GM23248 (cell line): ENCODE measurements at places on chromosomes 13 and 19. TPM values are rescaled to one million over a fixed set of nuclear protein-coding genes. Genes with fewer than 3 reads are reported as not detected.

DNA sequence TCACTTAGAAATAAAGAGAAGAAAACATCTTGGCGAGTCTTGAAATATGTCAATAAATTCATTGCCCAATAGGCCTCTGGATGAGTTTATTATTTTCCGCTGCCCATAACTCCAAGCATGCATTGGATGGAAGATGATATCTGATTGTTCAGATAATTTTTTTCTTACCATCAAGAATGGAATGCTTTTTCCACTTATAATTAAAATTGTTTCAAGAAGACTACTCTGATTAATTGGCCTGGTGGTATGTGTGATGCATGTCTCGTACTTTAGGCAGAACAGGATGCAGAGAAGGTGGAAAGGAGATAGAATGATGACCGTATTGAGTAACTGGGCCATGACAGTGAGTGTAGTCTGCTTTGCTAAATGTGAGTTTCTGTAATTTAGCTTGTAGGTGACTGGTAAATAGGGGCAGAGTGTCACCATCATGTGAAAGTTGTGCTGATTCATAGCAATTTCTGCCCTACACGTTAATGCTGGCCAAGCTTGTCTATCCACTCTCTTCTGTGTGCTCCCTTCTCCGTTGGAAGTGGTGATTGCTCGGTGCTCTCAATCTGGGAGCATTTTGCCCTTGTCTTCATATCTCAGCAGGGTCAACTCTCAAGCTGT is 13.5 kb upstream of the SPATA13 start:
- no peak overlapping the region for H3K27ac ChIP-seq
- no peak overlapping the region for H3K4me3 ChIP-seq
- no peaks in the 10 kb centered on the region for H3K36me3 ChIP-seq
- no peaks in the 10 kb centered on the region for H3K27me3 ChIP-seq
- peaks cover 16% of the 10 kb centered on the region for H3K4me1 ChIP-seq

DNA sequence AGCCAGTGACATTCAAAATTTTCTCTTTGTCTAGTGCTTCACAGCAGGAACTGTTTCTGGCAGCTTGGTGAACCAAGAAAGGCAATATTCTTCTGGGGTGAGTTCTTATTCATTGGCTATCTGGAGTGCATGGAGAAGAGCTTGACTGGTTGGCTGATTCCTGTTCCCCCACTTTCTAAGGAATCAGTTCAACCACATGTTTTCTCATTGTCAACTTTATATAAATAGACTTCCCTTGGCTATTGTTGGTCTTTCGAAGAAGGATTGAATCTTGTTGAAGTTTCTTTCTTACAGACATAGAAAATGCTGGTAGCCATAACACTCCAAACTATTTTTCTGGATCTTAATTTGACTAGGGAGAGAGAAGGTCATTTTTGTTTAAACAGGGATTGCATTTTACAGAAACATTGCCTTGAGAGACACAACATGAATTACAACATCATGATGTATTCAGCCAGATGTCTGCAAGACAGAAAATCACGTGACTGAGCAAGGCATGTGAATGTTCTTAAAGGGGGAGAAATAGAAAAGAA is 85.2 kb downstream of the EDNRB start:
- H3K4me3 ChIP-seq: no peak overlapping the region
- H3K27ac ChIP-seq: no peak overlapping the region
- 0 out of 2 replicates have a peak, but pooled peaks cover 4% of the 10 kb centered on the region for H3K4me1 ChIP-seq
- H3K36me3 ChIP-seq: no peaks in the 10 kb centered on the region
- H3K27me3 ChIP-seq: no peaks in the 10 kb centered on the region
- peak; percentile 68 for DNase-seq

DNA sequence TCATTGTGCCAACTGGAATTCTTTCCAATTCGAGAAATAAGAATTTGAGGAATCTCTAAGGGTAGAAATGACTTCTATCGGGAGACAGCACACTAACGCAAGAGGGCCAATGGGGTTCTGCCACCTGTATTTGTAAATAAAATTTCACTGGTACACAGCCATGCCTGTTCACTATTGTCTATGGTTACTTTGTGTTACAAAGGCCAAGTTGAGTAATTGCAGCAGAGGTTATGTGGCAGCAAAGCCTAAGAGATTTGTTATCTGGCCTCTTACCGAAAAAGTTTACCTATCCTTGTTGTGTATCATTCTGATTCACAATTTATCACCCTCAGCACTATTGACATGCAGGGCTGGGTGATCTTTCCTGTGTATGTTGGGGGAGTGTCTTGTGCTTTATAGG is 278.0 kb downstream of the KLF5 start:
- H3K27me3 ChIP-seq: no peaks in the 10 kb centered on the region
- H3K27ac ChIP-seq: no peak overlapping the region
- no peaks in the 10 kb centered on the region for H3K36me3 ChIP-seq
- H3K4me1 ChIP-seq: peaks cover 36% of the 10 kb centered on the region
- no peak overlapping the region for H3K4me3 ChIP-seq
- DNase-seq: no peak

- H3K4me1 ChIP-seq: no peaks in the 10 kb centered on the region
- no peak overlapping the region for H3K27ac ChIP-seq
- peak; percentile 33 for DNase-seq
- no peaks in the 10 kb centered on the region for H3K27me3 ChIP-seq
These were observed 36.3 kb downstream of the SMIM24 start for GRCh38 chr19:3443840-3444694.

GRCh38 chr19:47075941-47076340 is 27.5 kb upstream of the TMEM160 start:
- no peak overlapping the region for H3K4me3 ChIP-seq
- peaks cover 18% of the 10 kb centered on the region; the same call in 1 of the 2 replicates for H3K36me3 ChIP-seq
- no peak overlapping the region for H3K27ac ChIP-seq
- no peak for DNase-seq
- H3K27me3 ChIP-seq: no peaks in the 10 kb centered on the region
- peaks cover 6% of the 10 kb centered on the region; the same call in 1 of the 2 replicates for H3K4me1 ChIP-seq

DNA sequence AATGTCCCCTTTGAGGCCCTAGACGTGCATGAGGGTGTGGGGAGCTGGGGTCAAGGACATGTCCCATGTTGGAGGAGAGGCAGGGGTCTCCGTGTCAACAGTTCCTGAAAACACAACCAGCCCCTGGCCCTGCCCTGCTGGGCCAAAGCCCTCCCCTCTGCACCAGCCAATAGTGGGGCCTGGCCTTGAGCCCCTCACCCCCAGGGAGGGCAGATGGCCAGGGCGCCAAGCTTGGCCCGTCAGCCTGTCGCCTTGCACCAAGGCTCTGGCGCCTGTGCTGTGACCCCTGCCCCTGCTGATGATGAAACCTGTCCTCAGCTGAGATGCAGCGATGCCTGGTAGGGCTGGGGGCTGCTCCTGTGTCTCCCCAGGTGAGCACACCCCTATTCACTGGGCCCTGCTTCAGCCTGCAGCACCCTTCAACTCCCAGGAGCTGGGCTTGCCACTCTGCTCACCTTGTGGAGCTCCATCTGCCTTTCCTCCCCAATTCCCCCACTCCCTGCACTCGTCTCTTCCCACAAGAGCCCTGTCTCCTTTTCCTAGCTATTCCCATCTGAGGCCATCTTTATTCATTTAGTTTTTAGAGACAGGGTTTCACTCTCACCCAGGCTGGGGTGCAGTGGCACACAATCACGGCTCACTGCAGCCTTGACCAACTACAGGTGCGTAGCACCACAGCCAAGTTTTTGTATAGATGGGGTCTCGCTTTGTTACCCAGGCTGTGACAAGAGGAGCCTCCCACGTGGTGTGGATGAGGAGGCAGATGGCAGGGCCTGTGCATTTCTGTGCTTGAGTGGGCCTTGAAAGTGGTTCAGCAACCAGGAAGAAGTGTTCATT is 2.1 kb upstream of the HAMP start:
- H3K27ac ChIP-seq: no peak overlapping the region
- peaks cover 4% of the 10 kb centered on the region; the same call in 1 of the 2 replicates for H3K36me3 ChIP-seq
- DNase-seq: no peak
- no peaks in the 10 kb centered on the region for H3K4me1 ChIP-seq
- H3K4me3 ChIP-seq: no peak overlapping the region

DNA sequence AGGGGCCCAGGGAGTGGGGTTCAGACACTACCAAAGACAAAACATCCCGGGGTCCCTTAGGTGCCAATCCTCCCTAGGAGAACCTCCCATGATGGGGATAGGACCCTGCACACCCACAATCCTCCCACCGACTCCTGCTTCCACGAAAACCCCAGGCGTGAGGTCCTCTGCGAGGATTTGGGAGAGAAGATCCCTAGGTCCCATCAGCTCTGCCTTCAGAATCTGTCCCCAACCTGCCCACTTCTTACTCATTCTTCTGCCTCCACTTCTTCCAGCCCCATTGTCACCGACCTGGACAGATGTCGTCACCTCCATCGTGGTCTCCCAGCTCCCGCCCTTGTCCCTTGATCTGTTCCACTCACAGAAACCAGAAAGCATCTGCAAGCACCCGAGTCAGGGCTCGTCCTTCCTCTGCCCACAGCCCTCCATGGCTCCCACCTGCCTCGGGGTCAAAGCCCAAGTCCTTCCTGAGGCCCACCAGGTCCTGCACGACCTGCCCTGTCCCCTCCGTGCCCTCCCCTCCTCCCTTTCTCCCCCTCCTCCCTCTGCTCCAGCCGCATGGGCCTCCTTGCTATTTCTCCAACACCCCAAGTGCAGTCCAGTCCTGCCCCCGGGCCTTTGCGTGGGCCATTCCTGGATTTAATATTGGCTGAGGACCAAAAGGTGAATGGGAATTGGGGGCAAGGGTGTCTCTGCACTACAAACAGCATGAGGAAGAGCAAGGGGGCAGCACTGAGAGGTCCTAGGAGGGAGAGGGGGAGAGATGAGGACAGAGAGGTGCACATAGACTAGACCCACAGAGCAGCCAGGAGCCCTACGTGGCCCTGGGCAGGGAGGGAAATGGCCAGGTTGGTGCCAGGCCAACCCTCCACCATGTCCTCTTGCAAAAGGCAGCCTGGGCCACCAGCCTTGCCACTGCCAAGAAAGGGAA is 51.3 kb downstream of the PTPRS start:
- no peak for DNase-seq
- H3K4me3 ChIP-seq: no peak overlapping the region
- no peak overlapping the region for H3K27ac ChIP-seq
- H3K4me1 ChIP-seq: peaks cover 4% of the 10 kb centered on the region; the same call in 1 of the 2 replicates
- peaks cover 11% of the 10 kb centered on the region; the same call in 1 of the 2 replicates for H3K36me3 ChIP-seq

DNA sequence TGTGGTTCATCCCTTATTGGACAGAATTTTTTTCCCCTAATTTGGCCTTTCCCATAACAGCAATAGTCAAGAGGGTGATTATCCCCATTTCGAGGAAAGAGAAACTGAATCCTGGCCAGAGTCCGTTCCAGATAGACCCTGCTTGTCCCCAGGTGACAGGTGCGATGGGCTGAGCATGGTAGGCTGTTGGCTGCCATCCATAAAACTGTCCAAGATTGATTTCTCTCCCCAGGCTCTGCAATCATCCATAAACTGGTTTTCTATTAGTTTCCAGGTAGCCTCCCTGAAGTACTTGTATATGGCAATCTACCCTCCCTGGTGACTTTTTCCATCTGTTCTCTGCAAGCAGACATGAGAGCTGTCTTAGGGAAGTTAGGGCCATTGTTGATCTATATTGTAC is 25.4 kb downstream of the SERP2 start:
- H3K4me1 ChIP-seq: no peaks in the 10 kb centered on the region
- peaks cover 9% of the 10 kb centered on the region; the same call in 1 of the 2 replicates for H3K27me3 ChIP-seq
- no peaks in the 10 kb centered on the region for H3K36me3 ChIP-seq
- no peak for DNase-seq

DNA sequence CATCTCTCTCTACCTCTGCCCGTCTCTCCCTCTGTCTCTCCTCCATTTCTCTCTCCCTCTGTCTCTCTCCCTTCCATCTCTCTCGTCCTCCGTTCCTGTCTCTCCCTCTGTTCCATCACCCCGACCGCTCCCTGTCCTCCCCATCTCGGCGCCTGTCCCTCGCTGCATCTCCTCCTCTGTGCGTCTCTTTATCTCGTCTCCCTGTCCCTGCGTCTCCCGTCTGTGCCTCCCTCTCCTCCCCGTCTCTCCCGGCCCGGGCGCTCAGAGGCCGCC is 4.6 kb downstream of the GRIN2D start:
- peak overlapping the region; percentile 92 for H3K4me3 ChIP-seq
- DNase-seq: no peak
- H3K27me3 ChIP-seq: peaks cover 3% of the 10 kb centered on the region; the same call in 1 of the 2 replicates
- peak overlapping the region; percentile 91 for H3K27ac ChIP-seq
- H3K36me3 ChIP-seq: no peaks in the 10 kb centered on the region
- peaks cover 11% of the 10 kb centered on the region for H3K4me1 ChIP-seq

DNA sequence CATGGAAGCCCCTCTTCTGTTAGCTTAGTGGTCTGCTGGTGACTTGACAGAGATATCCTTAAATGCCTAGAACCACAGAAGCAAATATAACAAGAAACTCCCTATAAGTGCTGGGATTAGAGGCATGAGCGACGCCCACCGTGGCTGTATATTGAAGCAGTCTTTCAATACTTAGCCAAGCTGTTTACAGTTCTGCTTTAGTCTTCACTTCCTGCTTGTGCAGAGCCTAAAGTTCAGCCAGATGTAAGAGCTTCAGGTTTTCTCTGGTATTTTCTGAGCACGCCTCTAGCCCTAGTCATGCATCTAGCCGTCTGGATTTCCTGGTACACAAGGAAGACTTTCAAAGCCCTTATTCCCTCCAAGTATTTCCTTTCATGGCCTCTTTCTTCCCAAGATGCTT is 28.5 kb downstream of the TRPM4 start:
- DNase-seq: no peak
- H3K4me3 ChIP-seq: no peak overlapping the region
- peaks cover 24% of the 10 kb centered on the region; the same call in 1 of the 2 replicates for H3K36me3 ChIP-seq
- no peaks in the 10 kb centered on the region for H3K4me1 ChIP-seq
- H3K27ac ChIP-seq: no peak overlapping the region
- H3K27me3 ChIP-seq: no peaks in the 10 kb centered on the region

- H3K27me3 ChIP-seq: no peaks in the 10 kb centered on the region
- peaks cover 28% of the 10 kb centered on the region for H3K4me1 ChIP-seq
- no peaks in the 10 kb centered on the region for H3K36me3 ChIP-seq
- no peak for DNase-seq
- H3K4me3 ChIP-seq: no peak overlapping the region
- H3K27ac ChIP-seq: peak overlapping the region; percentile 45; the same call in 1 of the 2 replicates
These were observed 121.4 kb downstream of the ENOX1 start for GRCh38 chr13:43665388-43665787.

Gene IGFL3
- total RNA-seq: not detected in 2 replicates

Gene ZFR2
- total RNA-seq: not detected in 2 replicates

Gene KANK2
- total RNA-seq: 215 and 278 TPM in 2 replicates

Gene COMP
- total RNA-seq: 93.8 and 96.6 TPM in 2 replicates

Gene NPHS1
- not detected in 2 replicates for total RNA-seq

Gene R3HDM4
- 41.6 and 50.9 TPM in 2 replicates for total RNA-seq

Gene CYSLTR2
- total RNA-seq: not detected in 2 replicates

Gene LILRB4
- total RNA-seq: not detected in 2 replicates

Gene DNMT1
- 32.5 and 57.5 TPM in 2 replicates for total RNA-seq

Gene CARD8
- total RNA-seq: 12.9 and 24.2 TPM in 2 replicates

Gene VRK3
- 25.4 and 45.6 TPM in 2 replicates for total RNA-seq
